NCI-H1694 (cell line): ENCODE measurements at places on chromosomes 11 and 22.
A peak's percentile ranks its signal among the peaks of the same experiment; 100 is the strongest.

GRCh38 chr11:122342089-122342744 lies 226.2 kb upstream of the BLID start:
- no peak for DNase-seq

DNA sequence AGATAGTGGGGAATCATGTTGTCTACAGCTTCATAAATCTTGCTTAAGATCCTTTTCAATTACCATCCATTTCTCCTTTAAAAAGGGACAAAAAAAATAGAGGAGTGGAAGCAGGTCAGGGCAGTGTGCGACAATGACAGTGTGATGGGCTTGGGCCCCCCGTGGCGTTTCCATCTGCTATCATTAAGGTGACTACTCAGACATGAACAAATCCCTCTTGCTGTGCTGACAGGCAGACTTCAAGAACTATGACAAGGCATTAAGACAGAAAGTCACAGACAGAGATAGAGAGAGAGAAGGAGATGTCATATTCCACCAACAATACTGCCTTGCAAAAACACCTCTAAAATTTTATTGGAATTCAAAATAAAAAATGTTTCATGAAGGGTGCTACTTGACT lies 263.2 kb downstream of the DCDC1 start:
- DNase-seq = peak; percentile 74

GRCh38 chr11:86926975-86927374 lies 28.2 kb downstream of the FZD4 start:
- DNase-seq = no peak

DNA sequence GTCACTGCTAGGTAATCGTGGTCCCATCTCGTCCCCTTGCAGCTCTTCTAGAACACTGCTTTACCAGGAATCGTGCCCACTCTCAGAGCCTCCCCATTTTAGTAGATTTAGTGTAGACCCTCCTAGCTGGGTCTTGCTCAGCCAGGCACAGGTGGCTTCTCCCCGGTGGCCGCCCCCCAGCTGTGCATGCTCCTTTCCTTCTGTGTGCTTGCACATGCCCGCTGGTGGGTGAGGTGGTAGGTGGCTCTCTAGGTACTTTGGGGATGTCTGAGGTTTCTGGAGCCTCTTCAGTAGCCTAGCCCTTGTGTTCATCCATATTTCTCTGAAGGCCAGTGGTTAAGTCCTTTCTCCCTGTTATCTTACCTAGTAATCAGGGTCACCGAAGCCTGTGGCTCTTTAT lies 5.6 kb downstream of the TUB start:
- no peak for DNase-seq

DNA sequence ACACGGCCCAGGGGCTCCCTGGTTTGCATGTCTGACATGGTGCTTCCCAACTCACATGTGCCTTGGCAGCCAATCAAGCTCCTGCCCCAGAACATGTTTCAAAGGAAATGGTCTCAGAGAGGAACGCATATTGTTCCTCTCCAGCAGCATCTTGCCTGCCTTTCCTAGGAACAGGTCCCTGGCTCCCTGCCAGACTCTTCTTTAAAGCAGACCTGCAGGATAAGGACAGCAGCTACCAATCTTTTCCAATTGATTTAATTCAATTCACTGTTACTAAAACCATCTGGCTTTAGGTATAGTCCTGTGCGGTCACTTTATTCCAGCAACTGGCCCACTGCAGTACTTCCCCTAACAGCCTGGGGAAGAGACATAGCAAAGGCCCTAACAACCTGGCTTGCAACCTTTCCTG lies 79.9 kb downstream of the AMBRA1 start:
- peak; percentile 84 for DNase-seq

- DNase-seq = no peak
Measured at GRCh38 chr11:125494974-125495725, 915 bp downstream of the FEZ1 start.

DNA sequence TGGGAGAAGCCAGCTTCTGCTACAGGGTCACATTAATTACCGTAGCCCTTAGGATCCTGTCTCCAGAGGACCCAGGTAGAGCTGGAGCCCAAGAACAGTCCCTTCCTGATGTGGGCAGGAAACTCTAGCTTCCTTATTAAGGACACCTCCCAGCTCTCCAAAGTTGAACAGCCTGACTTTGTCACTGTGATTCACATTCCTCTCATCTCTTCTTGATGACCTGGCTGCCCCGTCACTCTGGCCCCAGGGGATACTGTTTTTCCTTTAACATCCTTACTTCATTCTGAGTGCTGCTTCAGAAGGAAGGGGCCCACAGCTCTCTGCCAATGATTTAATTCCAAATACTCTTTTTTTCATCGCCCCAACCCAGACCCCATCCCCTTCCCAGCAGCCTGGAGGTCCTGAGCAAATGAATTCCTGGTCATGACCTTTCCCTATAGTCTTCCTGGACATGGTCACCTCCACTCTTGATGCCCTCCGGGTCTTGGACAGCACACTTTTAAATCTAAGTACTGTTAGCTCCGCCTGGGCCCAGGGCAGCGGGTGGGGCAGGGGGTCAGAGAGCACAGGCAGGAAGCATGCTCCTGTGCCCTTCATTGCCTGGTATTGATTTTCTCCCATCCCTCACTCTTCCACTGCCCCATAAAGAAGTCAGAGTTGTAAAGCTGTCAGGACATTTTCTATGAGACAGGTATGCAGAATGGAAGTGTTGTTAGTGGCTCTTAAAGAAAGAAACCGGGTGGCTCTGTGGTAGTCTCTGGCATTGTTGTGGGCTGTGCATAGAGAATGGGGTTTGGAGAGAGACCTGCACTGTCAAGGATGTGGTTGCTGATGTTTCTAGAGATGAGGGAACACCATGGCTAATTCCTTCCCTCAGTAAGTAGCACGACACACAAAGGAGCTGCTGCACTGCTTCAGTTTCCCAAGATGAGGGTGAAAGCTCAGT lies 22.3 kb upstream of the SPON1 start:
- no peak for DNase-seq

- no peak for DNase-seq
Measured at GRCh38 chr11:128584253-128584652, 3.1 kb downstream of the ETS1 start.

- DNase-seq = no peak
Measured at GRCh38 chr11:105189581-105189980, 50.0 kb upstream of the CARD18 start.

DNA sequence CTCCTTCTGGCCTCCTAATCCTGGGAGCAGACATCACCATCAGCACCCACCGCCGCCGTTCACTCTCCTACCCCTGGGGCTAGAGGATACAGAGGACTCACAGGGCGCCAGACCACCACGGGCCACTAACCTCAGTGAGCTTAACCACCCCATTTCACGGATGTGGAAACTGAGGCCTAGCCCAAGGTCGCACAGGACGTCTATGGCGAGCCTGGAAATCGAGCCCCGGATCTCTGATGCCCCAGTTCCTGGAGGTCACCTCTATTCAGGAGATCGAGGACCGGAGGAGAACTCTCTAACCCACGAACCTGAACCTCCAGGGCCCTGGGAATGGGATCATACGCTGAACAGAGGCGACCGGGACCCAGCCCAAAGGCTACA lies 349 bp downstream of the TIMM10 start:
- no peak for DNase-seq

GRCh38 chr11:93741882-93742226 lies 382 bp downstream of the C11orf54 start:
- DNase-seq = no peak

GRCh38 chr11:119218141-119218878 lies 12.2 kb downstream of the CBL start:
- DNase-seq = no peak
